ENCODE measurements at places on chromosomes 2 and 18.
A peak's percentile ranks its signal among the peaks of the same experiment; 100 is the strongest.

- no peak for DNase-seq
These were observed 76.6 kb downstream of the NEB start for GRCh38 chr2:151657667-151658076.

DNA sequence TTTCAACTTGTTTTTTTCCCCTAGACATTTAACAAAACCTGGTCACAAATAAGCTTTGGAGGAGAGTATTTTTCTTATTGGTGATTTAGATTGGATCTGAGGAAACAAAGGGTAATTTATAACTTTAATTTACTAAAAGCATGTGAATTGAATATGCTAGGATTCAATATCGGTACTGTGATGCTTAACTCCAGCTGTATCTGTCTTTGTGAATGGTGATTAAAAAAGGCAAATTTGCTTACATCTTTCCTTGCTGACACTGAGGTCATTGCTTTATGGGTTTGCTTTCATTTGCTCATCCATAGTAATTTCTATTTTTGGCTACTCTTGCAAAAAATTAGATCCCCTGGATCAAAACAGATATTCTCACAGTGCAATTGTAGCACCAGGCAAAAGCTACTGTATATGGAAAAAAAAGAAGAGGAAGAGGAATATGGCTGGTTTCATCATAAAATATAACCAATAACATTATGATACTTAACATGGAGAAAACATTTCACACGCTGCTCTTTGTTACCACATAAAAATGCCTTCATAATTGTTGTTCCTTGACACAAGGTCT, 832.0 kb upstream of the ZEB2 start:
- no peak for DNase-seq

DNA sequence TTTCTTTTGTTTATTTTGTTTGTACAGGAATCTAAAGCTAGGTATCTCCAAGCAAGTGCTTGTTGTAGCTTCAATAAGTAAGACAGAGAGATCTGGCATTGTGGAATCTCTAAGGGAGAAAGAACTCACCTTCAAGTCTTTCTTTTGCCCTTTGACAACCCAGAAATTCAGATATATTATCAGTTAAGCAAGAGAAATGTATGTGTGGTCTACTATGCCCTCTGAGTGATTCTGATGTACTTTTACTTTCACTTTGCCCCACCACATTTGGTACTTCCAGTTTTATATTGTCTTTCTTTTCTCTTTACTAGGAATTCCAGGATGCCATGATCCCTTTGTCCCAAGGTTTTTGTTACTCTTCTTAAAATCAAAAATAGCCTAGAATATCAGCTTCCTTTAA, 259.6 kb upstream of the PIK3C3 start:
- DNase-seq: no peak

DNA sequence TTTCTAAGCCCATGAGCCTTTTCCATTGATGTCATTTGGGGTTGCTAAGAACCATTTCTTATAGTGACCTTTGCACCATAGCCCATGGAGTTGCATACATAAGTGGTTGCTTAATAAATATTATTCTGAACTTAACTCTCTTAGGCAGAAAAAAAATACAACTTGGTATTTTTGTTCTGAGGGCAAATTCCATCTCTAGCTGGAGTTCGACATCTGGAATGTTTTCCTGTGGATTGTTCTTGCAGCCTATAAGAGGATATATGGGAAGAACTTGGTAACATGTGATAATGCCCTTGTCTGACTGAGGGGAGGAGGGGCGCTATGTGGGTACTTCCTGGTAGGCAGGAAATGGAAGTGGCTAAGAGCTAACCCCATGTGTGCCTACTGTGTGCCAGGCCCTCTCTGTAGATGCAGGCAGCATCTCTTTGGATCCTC, 20.7 kb downstream of the IGFBP2 start:
- DNase-seq: no peak

DNA sequence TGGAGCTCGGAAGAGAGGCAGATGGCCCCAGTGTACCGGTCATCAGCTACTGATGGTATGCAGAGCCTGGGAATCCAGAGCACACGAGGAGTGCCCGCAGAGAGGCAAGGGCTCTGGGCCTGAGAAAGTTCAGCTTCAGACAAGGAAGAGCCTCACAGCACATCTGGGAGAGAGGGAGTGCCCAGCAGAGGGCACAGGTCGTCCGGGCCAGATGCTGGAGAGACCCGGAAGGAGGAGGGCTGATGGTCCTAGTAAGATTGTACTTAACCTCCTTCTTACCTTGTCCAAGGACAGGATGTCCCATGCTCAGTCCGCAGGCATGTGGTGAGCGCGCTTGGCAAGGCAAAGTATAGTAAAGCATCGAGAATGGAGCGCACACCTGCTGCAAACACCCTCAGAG, 24.4 kb upstream of the CHMP1B start:
- DNase-seq: no peak

- DNase-seq: no peak
These were observed 239.8 kb downstream of the METTL4 start for GRCh38 chr18:2331491-2331890.

DNA sequence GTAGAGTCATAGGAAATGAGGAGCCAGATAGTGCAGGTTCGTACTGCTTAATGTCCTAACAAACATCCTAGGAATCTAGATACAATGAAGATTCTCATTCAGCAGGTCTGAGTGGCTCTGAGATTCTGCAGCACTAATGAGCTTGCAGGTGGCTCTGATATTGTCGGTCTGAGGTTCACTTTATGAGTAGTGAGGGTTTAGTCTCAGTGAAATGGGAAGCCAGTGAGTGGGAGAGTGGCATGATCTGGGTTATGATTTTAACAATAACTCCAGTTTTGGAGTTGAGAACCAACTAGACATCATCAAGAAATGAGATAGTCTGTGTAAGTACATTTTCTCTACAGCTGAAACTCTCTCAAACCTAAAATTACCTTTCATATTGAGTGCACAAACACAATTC, 166.8 kb upstream of the SP5 start:
- no peak for DNase-seq

DNA sequence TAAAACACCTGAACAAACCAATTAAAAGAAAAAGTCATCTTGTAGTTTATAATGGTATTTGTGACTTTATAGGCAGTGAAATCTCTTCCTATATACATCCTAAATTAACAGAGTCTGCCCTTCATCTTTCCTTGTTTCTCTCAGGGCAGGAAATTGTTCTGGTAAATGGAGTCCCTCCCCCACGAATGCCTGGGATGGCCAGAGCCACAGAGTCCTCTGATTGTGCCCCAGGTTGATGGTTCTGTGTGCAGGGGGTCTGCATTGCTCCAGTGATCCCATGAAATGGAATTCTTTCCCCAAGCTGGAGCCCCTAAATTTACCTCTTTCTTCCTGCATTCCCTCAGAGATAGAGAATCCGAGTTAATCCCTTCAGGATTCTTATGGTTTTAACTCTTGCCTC, 155.5 kb downstream of the MTX2 start:
- DNase-seq: no peak

- DNase-seq: no peak
These were observed 102.4 kb downstream of the LDLRAD4 start for GRCh38 chr18:13320891-13321425.

- no peak for DNase-seq
These were observed 1.5 kb downstream of the ARL5A start for GRCh38 chr2:151826737-151827157.

- no peak for DNase-seq
These were observed 37.9 kb downstream of the SS18 start for GRCh38 chr18:26052505-26052904.

DNA sequence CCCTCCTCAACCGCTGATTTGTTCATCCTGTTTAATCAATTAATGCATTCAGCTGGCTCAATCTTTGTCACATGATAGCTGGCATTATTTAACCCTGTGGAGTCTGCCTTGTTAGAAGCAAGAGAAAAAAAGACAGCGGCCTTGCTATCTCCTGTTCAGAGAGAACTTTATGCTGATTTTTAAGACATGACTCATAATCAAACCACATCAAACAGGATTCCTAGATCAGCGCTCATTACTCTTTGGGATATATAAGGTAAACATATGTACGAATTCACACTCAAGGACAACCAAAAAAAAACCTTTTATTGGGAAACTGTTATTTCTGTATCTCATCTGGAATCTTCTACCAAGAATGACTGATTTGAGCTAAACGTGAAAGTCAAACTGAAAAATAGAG, 195.1 kb downstream of the C1D start:
- DNase-seq: no peak

DNA sequence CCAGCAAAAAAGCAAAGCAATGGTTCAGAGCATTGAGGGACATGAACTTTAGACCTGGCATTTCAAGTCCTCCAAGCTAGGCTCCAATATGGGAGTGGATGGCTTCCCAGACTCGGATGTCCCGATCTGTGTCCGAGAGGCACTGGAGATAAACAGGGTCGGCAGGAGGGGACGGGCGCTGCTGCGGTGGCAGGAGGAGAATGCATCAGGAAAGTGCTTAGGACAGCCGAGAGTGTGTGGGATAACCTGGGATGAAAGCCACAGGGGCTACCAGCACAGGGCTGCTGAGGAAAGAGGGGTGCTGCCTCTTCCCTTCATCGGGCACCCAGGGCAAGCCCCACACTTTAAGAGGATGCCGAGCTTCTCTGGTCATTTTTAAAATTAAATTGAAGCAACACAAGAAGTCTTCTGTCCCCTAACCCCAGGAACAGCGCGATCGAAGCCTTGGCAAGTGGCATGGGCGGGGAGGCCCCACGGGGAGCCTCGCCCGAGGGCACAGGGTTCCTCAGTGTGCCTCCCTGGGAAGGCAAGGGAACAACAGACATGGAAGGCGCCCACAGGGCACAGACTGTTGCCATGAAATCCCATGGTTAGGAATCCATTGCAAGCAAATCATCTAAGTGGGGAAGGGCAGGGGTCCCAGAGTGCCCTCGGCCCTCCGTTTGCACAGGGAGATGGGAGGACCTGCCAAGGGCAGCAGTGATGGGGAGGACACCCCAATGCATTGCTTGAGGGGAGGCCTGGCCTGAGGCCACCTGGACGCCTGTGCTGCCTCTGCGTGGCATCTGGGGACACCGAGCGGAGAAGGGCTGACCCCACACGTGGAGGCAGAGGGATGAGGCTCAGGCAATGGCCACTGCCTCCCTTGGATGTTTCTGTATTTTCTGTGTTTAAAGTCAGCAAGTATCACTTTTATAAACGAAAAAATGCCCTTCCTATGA, 78.5 kb upstream of the GPC1 start:
- no peak for DNase-seq

DNA sequence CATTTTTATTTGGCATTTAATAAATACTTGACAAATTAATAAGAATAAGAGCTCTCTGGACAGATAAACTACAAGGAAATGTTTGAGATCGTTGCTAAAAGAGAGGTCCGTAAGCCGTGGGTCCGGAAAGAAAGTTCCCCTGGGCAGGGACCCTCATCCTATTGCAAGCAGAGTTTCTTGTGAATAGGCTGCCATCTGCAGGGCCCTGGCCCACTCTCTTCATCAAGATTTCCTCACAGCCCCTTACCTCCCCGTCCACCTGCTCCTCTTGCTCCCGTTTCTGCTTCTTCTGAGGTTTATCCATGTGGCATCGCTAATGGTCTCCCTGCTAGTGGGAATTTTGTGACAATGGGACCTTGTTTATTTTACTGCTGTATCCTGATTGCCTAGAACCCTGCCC, 30.1 kb upstream of the MC5R start:
- DNase-seq: no peak

- no peak for DNase-seq
These were observed 318 bp downstream of the TYW5 start for GRCh38 chr2:199955007-199955338.

GRCh38 chr18:36692921-36693332, 135.9 kb downstream of the TPGS2 start:
- no peak for DNase-seq

GRCh38 chr2:10375570-10376281, 72.4 kb downstream of the ODC1 start:
- no peak for DNase-seq

- DNase-seq: no peak
These were observed 135.9 kb upstream of the ASB18 start for GRCh38 chr2:236400046-236400574.

- DNase-seq: no peak
These were observed 20.0 kb upstream of the RNF149 start for GRCh38 chr2:101328474-101329007.

- DNase-seq: no peak
These were observed 134.6 kb upstream of the GPC1 start for GRCh38 chr2:240300840-240301239.

DNA sequence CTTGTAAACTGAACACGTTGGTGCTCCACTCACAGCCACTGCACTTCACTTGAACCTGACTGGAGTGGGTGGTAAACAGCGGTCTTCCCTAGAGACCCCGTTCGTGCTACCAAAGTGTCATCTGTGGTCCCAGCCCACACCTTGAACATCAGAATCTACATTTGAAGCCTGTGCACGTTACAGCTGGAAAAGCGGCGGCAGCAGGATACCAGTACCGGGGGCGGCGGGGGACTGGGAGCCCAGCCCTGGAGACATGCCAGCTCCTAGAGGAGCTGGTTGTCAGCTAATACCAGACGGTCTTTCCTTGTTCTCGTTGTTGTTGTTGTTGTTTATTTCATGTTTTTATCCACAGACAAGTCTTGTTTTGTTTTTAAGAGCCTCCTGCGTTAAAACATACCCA, 156.7 kb downstream of the WDSUB1 start:
- no peak for DNase-seq

DNA sequence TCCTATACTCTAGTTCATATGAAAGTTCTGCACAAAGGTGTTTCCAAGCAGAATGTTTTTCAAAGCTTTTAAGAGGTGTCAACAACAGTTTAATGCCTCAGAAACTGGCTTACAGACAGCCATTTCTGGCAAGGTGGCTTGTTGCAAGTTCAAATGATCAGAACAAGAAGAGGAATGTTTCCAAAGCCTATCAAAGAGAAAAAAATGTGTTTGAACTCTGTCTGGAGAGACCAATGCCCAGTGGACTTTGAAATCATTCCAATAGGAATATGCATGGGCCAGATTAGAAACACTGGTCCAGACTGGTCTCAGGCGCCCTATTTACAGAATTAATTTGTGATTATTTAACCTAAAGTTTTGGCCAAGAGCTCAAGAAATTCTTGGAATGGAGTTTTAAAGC, 106.2 kb downstream of the CPS1 start:
- no peak for DNase-seq

DNA sequence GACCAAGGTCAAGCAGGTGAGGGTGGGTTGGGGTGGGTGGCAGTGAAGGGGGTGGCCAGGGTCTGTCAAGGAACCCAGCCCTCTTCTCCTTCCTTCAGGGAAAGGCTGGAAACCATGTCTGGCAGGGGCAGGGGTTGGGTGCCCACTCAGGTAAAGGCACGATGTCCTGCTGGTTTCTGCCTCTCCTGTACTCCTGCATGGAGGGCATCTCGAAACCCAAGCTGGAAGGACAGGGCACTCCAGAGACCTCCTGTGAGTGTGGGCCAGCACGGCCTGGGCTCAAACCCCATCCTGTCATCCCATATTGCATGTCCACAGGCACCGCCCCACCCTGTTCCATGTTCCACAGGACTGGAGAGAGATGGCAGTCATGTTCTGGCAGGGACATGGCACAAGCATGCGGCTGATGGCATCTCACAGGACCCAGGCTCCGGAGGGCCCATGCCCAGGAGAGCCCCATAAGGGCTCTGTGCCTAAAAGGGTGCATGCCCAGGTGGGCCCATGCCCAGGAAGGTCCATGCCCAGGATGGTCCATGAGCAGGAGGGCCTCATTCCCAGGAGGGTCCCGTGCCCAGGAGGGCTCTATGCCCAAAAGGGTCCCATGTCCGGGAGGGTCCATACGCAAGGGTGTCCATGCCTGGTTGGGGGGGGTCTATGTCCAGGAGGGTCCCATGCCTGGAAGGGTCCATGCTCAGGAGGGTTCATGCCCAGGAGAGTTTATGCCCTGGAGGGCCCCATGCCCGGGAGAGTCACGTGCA, 6.4 kb downstream of the GPR35 start:
- DNase-seq: no peak

GRCh38 chr2:60527762-60528161, 25.7 kb downstream of the BCL11A start:
- peak; percentile 78 for DNase-seq
